NCI-H1092 (cell line): ENCODE measurements at places on chromosomes 1 and 21.

DNA sequence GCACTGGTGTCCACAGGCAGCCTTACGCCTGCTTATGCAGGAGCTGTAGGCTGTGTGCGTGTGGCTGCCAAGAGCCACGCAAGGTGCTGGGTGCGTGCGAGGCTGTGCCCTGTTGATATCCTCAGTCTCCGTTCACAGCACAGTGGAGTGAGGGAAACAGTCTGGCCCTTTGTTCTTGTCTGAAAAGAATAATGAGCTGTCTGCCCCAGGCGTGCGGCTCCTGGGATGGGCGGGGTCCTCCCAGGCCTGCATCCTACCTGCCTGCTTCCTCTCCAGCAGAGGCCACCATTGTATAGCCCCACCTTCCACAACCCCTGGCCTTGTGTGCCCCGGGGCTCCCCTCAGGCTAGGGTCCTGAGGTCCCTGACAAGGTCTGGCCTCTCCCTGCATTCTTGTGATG is 47.0 kb upstream of the KDM4A start:
- no peak for DNase-seq

GRCh38 chr1:179025975-179026812 is 500 bp downstream of the FAM20B start:
- peak; percentile 84 for DNase-seq

- no peak for DNase-seq
Measured at GRCh38 chr1:226571893-226572292, 23.3 kb downstream of the STUM start.

- no peak for DNase-seq
Measured at GRCh38 chr1:204089044-204089751, 16.3 kb downstream of the SOX13 start.

GRCh38 chr21:16587141-16587581 is 857.4 kb downstream of the USP25 start:
- peak; percentile 18 for DNase-seq

DNA sequence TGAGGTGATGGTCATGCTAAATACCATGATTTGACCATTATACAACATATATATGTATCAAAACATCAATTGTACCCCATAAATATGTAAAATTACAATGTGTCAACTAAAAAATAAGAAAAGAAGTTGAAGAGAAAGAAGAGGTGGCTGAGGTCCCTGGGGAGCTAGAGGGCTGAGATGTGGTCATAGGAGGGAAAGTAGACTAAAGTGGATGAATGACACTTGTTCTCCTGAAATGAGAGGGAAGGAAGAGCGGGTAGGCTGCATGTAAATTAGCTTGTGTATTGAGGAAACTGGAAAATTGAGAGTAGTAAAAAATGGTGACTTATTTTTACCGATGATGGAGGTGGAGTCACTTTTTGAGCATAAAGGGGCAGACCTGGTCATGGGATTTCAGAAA is 117.0 kb downstream of the ST6GALNAC3 start:
- DNase-seq, result no peak
